ENCODE measurements at places on chromosomes 7 and 10. TPM values are rescaled to one million over a fixed set of nuclear protein-coding genes. Genes with fewer than 3 reads are reported as not detected.

DNA sequence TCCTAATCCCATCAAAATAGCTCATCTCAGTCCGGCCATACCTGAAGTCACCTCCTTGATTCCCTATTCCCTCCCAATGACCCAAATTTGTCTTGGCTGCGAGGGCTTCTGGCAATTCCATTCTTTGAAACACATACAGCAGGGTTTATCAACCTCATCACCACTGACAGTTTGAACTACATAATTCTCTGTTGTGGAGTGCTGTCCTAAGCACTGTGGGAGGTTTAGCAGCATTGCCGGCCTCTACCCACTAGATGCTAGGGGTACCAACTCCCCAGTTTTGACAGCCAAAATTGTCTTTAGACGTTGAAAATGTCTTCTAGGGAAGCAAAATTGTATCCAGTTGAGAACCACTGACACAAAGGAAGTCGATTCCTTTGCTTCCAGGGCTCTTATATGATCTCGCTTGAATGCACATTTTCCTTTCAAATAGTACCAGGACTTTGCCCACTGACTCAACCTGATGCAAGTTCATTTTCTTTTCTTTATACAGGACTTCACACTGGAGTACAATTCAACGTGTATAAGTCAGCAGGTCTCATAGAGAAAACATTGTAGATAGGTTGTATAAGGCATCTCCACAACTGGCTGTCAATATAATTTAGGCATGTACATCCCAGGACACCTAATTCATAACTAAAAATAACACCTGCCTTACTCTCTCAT is 133.3 kb downstream of the STRA8 start:
- no peak for DNase-seq
- peaks cover 4% of the 10 kb centered on the region for H3K4me1 ChIP-seq
- no peaks in the 10 kb centered on the region for H3K27me3 ChIP-seq
- H3K36me3 ChIP-seq: peaks cover 13% of the 10 kb centered on the region

DNA sequence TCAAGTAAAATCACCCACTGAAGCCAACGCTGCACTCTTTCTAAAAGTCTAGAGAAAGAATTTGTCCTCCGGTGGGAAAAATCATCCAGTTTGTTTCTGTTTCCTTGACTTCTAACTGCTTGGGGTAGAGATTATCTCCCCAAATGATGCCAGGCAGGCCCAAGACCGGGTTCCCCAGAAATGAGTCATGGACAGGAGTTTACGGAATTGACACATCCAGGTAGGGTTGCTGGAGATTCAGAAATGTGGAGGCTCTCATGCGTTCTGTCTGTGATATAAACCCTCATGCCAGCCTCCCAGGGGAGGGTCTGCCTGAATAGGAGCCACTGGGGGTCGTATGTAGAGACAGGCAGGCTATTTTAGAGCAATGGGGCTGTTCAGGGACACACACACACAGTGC is 230.9 kb downstream of the TCERG1L start:
- H3K27me3 ChIP-seq: no peaks in the 10 kb centered on the region
- no peaks in the 10 kb centered on the region for H3K36me3 ChIP-seq
- H3K27ac ChIP-seq: no peak overlapping the region
- DNase-seq: no peak
- peaks cover 12% of the 10 kb centered on the region for H3K4me1 ChIP-seq

DNA sequence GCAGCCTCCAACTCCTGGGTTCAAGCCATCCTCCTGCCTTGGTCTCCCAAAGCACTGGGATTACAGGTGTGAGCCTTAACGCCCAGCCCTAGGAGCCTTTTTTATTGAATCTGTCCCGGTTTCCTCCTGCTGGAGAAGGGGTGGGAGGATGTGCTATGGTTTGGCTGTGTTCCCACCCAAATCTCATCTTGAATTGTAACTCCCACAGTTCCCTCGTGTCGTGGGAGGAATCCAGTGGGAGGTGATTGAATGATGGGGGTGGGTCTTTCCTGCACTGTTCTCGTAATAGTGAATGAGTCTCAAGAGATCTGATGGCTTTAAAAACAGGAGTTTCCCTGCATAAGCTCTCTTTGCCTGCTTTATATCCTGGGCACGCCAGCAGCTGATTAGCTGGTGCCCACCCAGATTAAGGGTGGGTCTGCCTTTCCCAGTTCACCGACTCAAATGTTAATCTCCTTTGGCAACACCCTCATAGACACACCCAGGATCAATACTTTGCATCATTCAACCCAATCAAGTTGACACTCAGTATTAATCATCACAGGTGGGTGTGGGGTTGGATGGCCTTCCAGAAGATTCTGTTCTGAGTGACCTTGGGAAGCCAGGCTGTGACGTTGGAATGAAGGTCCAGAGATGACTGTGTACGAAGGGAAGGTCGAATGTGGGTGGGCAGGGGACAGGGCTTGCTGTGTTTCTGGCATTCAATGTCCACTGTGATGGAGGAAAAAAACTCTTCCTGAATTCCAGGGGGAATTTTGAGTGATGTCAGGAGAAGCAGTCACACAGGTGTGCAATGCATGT is 33.8 kb upstream of the CUX1 start:
- H3K27ac ChIP-seq: no peak overlapping the region
- peaks cover 3% of the 10 kb centered on the region for H3K4me1 ChIP-seq
- no peak overlapping the region for H3K4me3 ChIP-seq
- DNase-seq: no peak
- no peaks in the 10 kb centered on the region for H3K36me3 ChIP-seq
- peaks cover 14% of the 10 kb centered on the region for H3K27me3 ChIP-seq

GRCh38 chr10:84537447-84537931 is 209.1 kb downstream of the CCSER2 start:
- H3K36me3 ChIP-seq: no peaks in the 10 kb centered on the region
- DNase-seq: no peak
- no peak overlapping the region for H3K27ac ChIP-seq
- H3K4me3 ChIP-seq: no peak overlapping the region
- H3K27me3 ChIP-seq: peaks cover 15% of the 10 kb centered on the region

- no peak overlapping the region for H3K4me3 ChIP-seq
- H3K27ac ChIP-seq: no peak overlapping the region
- DNase-seq: no peak
- H3K4me1 ChIP-seq: no peaks in the 10 kb centered on the region
- no peaks in the 10 kb centered on the region for H3K36me3 ChIP-seq
- H3K27me3 ChIP-seq: peaks cover 18% of the 10 kb centered on the region
Measured at GRCh38 chr7:25384788-25385505, 156.7 kb upstream of the NPVF start.

GRCh38 chr10:104908581-104908980 is 267.5 kb downstream of the SORCS3 start:
- DNase-seq: no peak
- H3K4me1 ChIP-seq: no peaks in the 10 kb centered on the region
- H3K4me3 ChIP-seq: no peak overlapping the region
- no peak overlapping the region for H3K27ac ChIP-seq

- H3K4me3 ChIP-seq: no peak overlapping the region
- peaks cover 26% of the 10 kb centered on the region for H3K27me3 ChIP-seq
- DNase-seq: peak; percentile 34
- H3K36me3 ChIP-seq: no peaks in the 10 kb centered on the region
- no peak overlapping the region for H3K27ac ChIP-seq
Measured at GRCh38 chr7:108146070-108146842, 16.1 kb upstream of the LAMB4 start.

GRCh38 chr10:116437076-116437692 is 9.5 kb downstream of the PNLIPRP3 start:
- H3K4me1 ChIP-seq: peaks cover 4% of the 10 kb centered on the region
- no peak for DNase-seq
- no peaks in the 10 kb centered on the region for H3K27me3 ChIP-seq
- H3K36me3 ChIP-seq: no peaks in the 10 kb centered on the region
- no peak overlapping the region for H3K27ac ChIP-seq
- H3K4me3 ChIP-seq: no peak overlapping the region

- DNase-seq: no peak
- H3K4me3 ChIP-seq: no peak overlapping the region
- H3K4me1 ChIP-seq: no peaks in the 10 kb centered on the region
- H3K27me3 ChIP-seq: no peaks in the 10 kb centered on the region
- H3K27ac ChIP-seq: no peak overlapping the region
Measured at GRCh38 chr10:106982268-106982667, 182.2 kb downstream of the SORCS1 start.

- H3K36me3 ChIP-seq: no peaks in the 10 kb centered on the region
- H3K4me1 ChIP-seq: no peaks in the 10 kb centered on the region
- no peak overlapping the region for H3K27ac ChIP-seq
- no peaks in the 10 kb centered on the region for H3K27me3 ChIP-seq
- DNase-seq: no peak
Measured at GRCh38 chr7:115838829-115839228, 191.7 kb downstream of the TFEC start.

GRCh38 chr10:5741276-5741675 is 56.6 kb downstream of the TASOR2 start:
- no peak overlapping the region for H3K4me3 ChIP-seq
- peaks cover 8% of the 10 kb centered on the region for H3K4me1 ChIP-seq
- H3K27me3 ChIP-seq: no peaks in the 10 kb centered on the region
- H3K27ac ChIP-seq: no peak overlapping the region
- DNase-seq: no peak

- H3K4me1 ChIP-seq: peaks cover 9% of the 10 kb centered on the region
- H3K27ac ChIP-seq: no peak overlapping the region
- peak; percentile 40 for DNase-seq
- H3K27me3 ChIP-seq: no peaks in the 10 kb centered on the region
Measured at GRCh38 chr10:87850742-87851205, 12.6 kb downstream of the KLLN start.

The CALCR gene
- not detected for total RNA-seq

The MBL2 gene
- not detected for total RNA-seq

DNA sequence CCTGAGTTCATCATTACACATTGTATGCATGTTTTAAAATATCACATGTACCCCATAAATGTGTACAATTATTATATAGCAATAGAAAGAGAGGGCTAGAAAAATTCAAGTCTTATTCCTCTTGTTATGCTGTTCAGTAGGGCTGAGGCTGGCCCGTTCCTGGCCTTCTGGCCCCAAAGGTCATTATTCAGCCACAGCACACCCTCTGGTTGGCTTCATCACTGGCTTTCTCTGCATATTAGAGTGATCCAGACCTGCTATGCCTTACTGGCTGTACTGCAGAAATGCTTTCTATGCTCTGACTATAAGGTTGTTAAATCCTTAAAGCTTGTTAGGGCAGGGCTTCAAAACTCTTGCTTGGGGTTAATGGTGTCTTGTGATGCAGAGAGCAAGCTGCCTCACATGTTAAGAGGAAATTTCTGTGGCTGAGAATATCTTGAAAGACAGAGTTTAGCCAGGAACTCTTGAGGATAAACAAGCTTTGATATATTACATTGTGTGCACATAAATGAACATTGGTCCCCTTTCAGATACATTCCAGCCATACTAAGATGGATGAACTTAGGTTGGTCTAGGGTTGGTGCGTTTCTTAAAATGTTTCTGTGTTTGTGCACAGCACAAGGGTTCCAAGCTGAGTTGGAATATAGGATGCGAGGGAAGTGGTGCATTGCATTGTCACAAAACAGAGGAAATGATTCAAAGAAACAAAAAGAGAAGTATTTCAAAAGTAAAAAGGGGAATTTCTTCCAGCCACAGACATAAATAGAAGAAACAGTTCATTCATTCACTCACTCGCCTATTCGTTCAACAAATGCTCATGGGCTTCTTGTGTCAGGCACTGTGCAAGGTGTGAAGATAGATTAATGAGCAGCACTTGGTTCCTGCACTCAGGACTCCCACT is 61.6 kb upstream of the WDR11 start:
- H3K4me1 ChIP-seq: no peaks in the 10 kb centered on the region
- no peak overlapping the region for H3K27ac ChIP-seq
- no peak overlapping the region for H3K4me3 ChIP-seq
- H3K27me3 ChIP-seq: no peaks in the 10 kb centered on the region
- no peaks in the 10 kb centered on the region for H3K36me3 ChIP-seq

GRCh38 chr7:5679048-5679812 is 102.2 kb downstream of the RNF216 start:
- DNase-seq: no peak
- no peak overlapping the region for H3K27ac ChIP-seq
- no peak overlapping the region for H3K4me3 ChIP-seq
- no peaks in the 10 kb centered on the region for H3K27me3 ChIP-seq
- H3K36me3 ChIP-seq: peaks cover 10% of the 10 kb centered on the region

The PGAM2 gene
- 0.67 TPM for total RNA-seq

The CRYGN gene
- total RNA-seq: not detected

GRCh38 chr10:19416164-19416563 is 367.6 kb downstream of the MALRD1 start:
- H3K36me3 ChIP-seq: no peaks in the 10 kb centered on the region
- H3K4me3 ChIP-seq: no peak overlapping the region
- DNase-seq: no peak
- H3K4me1 ChIP-seq: no peaks in the 10 kb centered on the region

The BICC1 gene
- 0.11 TPM for total RNA-seq

- no peaks in the 10 kb centered on the region for H3K36me3 ChIP-seq
- H3K4me3 ChIP-seq: no peak overlapping the region
- no peak overlapping the region for H3K27ac ChIP-seq
- no peak for DNase-seq
- H3K27me3 ChIP-seq: peaks cover 3% of the 10 kb centered on the region
Measured at GRCh38 chr10:12389154-12389734, 39.9 kb downstream of the CAMK1D start.

The PLPP4 gene
- total RNA-seq: not detected

The SHTN1 gene
- total RNA-seq: not detected

- peak overlapping the region; percentile 4 for H3K27ac ChIP-seq
- no peaks in the 10 kb centered on the region for H3K27me3 ChIP-seq
- no peak for DNase-seq
- H3K4me1 ChIP-seq: peaks cover 10% of the 10 kb centered on the region
Measured at GRCh38 chr10:132904814-132905649, 37.3 kb downstream of the CFAP46 start.

The TMEM225B gene
- total RNA-seq: 1.3 TPM

DNA sequence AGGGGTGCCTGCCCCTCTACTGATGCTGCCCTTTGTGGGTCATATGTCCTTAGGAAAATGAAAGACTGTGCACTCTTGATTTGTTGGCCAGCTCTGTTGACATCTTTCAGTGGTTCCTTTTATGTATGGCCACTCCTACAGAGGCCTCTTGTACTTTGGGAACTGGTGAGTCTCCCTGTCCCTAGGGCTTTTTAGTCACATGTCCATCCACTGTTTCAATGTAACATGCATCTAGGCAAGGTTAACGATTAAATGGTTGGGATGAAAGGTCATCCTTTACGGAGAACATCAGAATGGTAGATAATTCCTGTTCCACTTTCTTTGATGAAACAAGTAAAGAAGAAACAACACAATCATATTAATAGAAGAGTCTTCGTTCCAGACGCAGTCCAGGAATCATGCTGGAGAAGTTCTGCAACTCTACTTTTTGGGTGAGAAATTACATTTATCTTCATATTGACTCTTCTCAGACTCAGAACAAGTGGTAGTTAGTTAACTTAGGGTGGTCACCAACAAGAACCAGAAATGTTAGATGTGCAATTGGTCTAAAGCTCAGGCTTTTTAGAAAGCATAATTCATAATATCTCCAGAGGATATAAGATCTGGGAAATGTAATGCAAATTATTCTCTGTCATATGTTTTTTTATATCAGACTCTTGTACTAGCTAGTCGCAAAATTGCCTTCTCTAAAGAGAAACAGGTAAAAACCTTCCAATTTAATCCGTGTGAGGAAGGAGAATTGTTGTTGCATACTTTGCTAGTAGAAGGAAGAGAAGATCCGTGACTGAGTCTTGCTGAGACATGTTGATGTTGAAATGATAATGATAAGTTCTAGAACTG is at the start of gene ABCC2:
Gene ABCC2 (plus strand): TSS at position 194 of the 840 bp plus-strand sequence. CDS start 205 bp downstream, at position 399.
- no peaks in the 10 kb centered on the region for H3K4me1 ChIP-seq
- no peak within 1 kb of the TSS for H3K27ac ChIP-seq
- no peaks in the 10 kb centered on the region for H3K36me3 ChIP-seq
- no peak for DNase-seq

- H3K27me3 ChIP-seq: no peaks in the 10 kb centered on the region
- no peak overlapping the region for H3K27ac ChIP-seq
- no peak for DNase-seq
- no peak overlapping the region for H3K4me3 ChIP-seq
Measured at GRCh38 chr10:13632884-13633440, 46.2 kb downstream of the PRPF18 start.

The ITPRIP gene
- total RNA-seq: 17.1 TPM

Measured in activated T-helper 2 cell treated with anti-CD3 and anti-CD28 coated beads, Interferon-gamma antibody, Interleukin-2, Interleukin-4, amounts not matched to agents 10 μg/mL and 5 μg/mL and 100 μg/mL, durations not matched to agents 14 hours and 24 hours and 36 hours (primary cell).